ENCODE measurements at places on chromosomes 16 and 17.

DNA sequence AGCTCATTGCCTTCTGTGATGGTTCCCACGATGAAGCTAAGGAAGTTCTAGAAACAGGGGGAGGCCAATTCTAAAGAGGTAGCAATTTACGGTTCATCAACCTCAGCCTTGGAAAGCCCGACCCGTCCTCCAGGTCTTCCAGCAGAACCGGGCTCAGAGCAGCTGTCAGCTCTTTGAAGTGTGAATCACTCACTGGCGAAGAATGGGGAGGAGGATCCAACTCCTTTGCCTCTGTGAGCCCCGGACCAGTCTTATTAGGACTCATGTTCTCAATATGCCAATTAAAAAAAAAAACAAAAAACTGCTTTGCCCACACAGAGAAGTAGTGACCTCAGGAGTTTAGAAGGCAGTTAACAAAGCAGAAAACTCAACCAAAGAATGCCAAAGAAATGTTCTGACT is 31.4 kb downstream of the STX8 start:
- DNase-seq, result no peak

GRCh38 chr17:2855063-2855600 is 58.9 kb downstream of the RAP1GAP2 start:
- DNase-seq, result no peak

DNA sequence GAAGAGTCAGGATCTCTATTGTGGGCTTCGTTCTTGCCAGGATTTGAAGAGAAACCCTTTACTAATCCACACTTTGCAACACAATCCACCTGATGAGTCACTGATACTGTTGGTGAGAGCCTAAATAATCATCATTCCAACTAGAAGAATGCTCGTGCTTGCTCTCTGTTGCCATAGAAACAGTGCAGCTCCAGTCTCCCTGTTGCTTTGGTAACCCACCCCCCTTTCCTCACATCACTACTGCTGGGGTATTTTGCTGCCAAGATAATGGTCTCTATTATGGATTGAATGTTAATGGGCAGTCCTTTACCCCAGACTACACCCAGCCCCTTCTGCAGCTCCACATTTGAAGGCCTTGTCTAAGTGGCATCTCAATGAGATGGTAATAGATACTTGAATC is 190.4 kb downstream of the ABCC12 start:
- DNase-seq, result no peak

DNA sequence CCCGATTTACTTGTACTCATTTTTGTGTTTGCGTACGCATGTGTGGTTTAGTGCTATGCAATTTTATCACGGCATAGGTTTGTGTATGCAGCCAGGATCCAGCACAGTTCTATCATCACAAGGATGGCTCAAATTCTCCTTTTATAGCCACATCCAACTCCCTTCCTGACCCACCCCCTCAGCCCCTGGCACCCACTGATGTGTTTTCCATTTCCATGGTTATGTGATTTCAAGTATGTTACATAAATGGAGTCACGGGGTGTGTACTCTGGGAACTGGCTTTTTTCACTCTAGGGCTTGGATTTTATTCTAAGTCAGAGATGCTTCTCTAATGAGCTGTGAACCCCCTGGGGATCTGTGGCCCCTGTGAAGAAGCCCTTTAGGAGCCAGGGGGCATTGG is 16.8 kb downstream of the IL4R start:
- no peak for DNase-seq

- DNase-seq, result no peak
Measured at GRCh38 chr16:65176603-65177002, 54.7 kb upstream of the CDH11 start.

GRCh38 chr17:70906808-70907207 is 737.5 kb downstream of the KCNJ2 start:
- DNase-seq, result no peak

- DNase-seq, result no peak
Measured at GRCh38 chr16:77288222-77288621, 89.0 kb downstream of the SYCE1L start.
